ENCODE measurements at places on chromosomes 4 and X.

DNA sequence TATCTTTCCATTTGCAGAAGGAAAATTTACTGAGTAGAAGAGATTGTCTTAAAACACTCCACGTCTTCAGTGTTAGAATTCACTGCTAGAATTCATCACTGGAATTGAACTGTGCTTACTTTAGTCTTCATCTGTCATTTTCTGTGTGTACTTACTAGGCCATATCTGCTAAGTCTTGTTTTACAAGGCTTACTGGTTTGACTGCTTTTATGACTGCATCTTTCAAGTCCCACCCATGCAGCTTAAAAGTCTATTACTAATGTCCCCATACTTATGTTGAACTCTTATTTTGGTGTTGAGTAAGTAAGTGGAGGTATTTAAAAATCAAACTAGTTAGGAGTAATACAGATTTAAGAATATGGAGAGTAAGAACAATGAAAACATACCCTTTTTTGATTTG, 14.6 kb downstream of the CLCN3 start:
- no peak for DNase-seq

GRCh38 chr4:13445841-13446790, 38.0 kb downstream of the RAB28 start:
- no peak for DNase-seq

- no peak for DNase-seq
Observed at GRCh38 chrX:9919632-9920172, 47.5 kb upstream of the CLDN34 start.

DNA sequence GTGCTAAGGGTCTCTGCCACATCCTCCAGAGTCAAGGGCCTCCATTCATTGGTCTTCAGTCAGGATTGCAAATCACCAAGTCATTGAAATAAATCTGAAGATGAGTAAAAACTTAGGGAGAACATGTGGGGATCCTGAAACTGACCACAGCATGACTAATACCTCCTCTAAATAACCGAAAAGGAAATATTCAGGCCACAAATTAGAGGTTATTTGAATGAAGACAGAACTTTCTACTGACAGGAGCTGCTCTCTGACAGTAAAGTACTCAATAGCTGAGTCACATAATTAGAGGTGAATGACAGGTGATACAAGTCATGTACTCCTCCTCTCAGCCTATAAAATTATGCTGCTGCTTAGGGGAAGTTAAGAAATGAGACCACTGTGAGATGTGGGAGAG, 240.2 kb upstream of the F9 start:
- DNase-seq = no peak

DNA sequence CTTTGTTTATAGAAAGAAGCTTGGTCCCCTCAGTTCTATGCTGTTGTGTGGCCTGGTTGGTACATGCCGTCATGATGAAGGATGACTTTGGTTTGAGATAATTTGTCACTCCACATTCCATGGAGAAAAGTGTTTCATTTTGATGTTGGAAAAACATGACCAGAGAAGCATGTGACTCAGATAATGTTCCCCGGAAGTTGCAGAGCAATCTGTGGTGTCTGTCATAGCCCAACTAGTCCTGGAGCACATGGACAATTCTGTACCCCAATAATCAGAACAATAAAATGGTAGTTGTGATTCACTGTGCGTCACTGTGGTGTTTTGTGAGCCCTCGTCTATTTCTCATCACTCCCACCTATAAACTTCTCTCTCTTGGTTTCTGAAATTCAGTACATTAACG, 85.1 kb downstream of the PDK3 start:
- DNase-seq = no peak

DNA sequence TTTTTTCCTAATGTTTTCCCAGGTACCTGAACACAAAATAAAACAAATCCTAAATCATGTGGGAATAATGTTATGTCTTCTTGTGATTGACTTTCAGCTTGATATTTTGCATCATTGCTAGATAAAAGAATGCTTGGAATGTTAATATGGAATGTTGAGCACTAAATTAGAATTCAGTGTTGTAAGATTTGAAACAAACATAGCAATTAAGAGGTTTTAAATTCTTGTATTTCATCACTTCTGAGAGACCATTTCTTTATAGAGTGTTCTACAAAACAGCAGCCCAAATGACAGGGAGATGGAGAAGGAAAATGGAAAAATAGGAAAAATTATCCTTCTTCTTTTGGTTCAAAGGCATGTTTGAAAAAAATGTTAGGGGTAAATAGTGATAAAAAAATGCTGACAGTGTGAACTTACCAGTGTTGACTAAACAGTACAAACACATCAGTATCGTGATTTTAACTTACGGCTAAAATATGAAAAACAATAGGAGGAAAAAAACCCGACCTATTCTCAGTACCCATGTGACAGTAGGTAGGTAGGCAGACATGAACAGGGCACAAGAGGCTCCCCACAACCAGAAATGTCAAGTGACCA, 102.6 kb upstream of the PDE5A start:
- DNase-seq = no peak

DNA sequence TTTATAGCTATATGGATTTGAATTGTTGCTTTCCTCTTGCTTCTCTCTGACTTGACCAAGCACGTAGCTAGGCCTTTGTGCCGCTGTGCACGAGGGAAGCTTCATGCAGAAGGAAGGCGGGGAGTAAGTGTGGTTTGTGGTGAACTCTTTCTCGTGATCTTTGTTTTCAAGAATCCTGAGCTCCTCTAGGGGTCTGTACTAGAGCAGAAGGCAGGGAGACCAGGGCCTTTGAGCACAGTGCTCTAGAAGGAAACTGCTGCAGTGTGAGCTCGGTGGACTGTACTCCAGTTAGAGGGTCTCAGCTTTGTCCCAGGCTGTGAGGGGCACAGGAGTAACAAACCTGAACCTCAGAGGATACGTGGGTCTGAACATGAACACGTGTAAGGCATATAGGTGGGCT, 49.0 kb downstream of the AGA start:
- DNase-seq = peak; percentile 60

- no peak for DNase-seq
Observed at GRCh38 chr4:171983935-171984805, 171.0 kb downstream of the GALNTL6 start.

DNA sequence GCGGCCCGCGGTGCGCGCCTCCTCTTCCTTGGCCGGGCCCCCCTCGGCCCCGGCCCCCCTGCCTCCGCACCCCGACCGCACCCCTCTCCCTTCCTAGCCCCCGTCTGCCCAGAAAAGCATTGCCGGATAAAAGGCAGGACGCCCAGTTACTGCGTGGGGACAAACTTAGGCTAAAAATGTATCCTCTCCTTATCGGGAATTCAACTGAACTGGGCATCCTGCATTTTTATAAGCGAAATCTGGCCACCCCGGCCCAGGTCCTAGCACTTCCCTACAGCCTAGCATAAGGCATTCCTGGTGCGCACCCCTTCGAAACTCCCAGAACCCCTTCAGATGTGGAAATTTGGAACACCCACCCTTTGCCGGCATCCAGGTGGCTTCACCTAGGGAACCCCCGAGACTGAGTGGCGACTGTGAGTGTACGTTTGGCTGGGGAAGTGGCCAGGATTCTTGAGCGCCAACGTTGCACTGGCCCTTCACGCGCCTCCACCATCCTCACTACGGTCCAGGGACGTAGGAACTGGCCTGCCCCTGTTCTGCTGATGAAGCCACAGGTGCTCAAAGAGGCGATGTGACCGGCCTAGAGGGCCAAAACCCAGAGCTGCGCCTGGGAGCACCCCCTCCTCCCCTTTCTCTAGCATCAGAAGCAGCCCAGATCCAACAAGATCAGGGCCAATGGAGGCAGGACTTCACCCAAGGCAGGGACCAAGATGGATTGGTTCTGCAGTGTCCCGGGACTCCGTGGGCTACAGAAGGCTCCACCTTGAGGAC, 5.7 kb upstream of the RNF4 start:
- DNase-seq = peak; percentile 68

DNA sequence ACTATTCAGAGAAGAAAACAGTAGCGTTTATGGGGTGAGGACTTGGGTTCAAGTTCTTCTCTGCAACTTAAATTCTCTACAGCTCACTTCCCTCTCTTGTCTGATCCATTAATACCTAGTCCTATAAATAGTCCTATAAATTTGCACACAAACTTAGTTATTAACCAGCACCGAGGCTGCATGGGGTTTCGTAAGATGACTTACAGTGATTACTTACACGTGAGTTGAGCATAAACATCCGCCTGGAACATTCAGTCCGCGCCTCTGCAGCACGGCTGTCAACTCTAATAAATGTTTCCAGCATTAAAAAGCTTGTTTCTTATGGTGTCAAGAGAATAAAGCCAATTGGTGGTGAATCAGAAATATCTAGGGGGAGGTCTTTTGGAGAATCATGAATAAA, 103.0 kb upstream of the ENPP6 start:
- no peak for DNase-seq

- DNase-seq = no peak
Observed at GRCh38 chr4:47848041-47848440, 10.2 kb upstream of the CORIN start.

- no peak for DNase-seq
Observed at GRCh38 chr4:26105815-26106699, 192.0 kb downstream of the SMIM20 start.

DNA sequence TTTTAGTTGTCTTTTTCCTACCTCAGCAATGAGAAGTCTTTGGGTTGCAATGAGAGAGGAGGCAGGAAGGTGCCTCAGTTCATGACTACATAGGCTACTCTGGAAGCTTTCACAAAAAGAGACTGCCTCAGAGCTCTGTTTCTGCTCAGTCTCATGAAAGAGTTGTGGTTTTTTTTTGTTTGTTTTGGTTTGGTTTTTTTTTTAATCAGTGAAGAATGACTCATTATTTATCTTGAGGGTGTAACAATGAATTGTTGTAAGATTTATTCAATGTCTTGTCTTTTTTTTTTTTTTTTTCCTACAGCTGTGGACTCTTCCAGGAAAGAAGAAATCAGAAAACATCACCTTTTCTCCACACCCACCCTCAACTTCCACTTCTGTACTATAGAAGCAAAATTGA, 67.5 kb upstream of the CXCL13 start:
- DNase-seq = no peak

- DNase-seq = no peak
Observed at GRCh38 chr4:175762582-175762981, 49.5 kb downstream of the GPM6A start.

- no peak for DNase-seq
Observed at GRCh38 chr4:20430259-20430941, 178.7 kb downstream of the SLIT2 start.

DNA sequence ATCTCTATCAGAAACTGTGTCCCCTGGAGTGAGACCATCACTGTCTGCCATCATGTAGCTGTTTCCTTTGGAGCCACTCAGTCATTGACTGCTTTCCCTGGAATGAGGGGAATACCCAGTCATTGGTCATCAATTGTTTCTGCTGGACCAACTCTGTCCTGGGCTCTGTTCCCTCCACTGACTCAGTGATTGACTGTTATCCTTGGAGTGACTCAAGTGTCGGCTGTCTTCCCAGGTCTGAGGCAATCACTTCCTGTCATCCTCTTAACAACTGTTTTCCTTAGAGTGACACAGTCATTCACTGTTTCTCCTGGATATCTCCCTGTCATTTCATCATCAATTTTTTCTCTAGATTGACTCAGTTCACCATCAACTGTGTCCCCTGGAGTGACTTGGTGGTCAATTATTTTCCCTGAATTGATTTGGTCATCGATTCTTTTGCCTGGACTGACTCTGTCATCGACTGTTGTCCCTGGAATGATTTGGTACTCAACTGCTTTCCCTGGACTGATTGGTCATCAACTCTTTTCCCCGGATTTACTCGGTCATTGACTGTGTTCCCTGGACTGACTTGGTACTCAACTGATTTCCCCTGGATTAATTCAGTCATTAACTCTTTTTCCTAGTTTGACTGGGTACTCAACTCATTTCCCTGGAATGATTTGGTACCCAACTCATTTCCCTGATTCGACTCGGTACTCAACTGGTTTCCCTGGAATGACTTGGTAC, 327.9 kb upstream of the VCX start:
- no peak for DNase-seq

GRCh38 chr4:110628663-110629213, 5.9 kb upstream of the PITX2 start:
- no peak for DNase-seq

DNA sequence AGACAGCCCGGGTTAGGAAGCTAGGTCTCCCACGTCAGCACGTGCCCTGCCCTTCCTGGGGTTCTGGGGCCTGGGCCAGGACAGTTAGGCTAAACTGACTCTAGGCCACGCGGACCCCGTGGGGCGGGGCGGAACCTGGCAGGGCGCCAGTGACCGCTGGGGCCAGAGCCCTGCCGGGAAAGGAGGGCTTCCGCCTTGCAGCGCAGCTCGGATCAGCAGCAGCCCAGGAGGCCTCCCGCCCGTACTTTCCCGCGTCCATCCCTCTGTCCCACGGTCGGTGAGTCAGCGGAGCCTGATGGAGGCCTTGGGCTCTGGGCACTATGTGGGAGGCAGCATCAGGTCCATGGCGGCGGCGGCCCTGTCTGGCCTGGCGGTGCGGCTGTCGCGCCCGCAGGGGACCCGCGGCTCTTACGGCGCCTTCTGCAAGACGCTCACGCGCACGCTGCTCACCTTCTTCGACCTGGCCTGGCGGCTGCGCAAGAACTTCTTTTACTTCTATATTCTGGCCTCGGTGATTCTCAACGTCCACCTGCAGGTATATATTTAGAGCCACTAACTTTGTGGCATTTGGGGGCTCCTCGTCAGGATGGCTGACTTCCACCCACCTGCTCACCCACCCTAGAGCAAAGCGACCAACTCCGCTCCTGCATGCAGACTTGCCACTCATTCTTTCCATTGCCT, at the start of gene SMIM10:
Gene SMIM10 (plus strand): TSS at position 191 of the 681 bp plus-strand sequence. CDS start 105 bp downstream, at position 296.
- peak; percentile 76 for DNase-seq

- no peak for DNase-seq
Observed at GRCh38 chr4:162347842-162348213, 184.0 kb upstream of the FSTL5 start.

GRCh38 chrX:79270401-79270800, 96.7 kb downstream of the ITM2A start:
- DNase-seq = peak; percentile 80

GRCh38 chrX:39911278-39911897, 186.4 kb downstream of the BCOR start:
- DNase-seq = no peak

DNA sequence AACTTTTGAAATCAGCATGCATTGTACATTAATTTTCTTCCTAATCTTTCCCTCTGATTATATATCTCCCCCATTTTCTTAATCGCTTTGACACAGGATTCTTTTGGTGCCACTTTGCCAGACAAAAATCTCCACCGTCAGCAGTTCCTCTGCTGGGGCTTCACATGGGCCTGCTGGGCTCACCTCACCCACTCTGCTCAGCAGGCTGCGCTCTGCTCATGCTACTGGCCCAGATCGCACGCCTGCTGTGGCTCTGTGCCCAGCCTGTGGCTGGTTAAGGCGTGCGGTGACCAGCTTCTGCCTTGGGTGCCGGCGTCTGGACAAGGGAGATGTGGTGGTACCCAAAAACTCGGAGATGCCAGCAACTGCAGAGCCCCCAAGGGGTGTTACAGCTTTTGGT, 31.1 kb downstream of the UCHL1 start:
- DNase-seq = no peak

DNA sequence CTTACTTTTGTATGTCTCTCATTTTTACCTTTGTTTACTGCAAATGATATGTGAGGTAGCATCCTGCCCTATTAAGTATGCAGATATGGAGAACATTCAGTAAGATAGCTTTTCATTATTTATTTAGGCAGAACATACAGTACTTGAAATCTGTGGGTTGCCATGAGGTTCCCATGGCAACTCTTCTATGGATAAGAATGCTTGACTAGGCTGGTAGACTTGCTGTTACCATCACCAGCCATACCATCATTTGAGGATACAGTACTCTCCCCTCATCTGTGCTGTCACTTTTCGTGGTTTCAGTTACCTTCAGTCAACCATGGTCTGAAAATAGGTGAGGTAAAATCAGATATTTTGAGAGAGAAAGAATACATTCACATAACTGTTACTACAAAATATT, 56.7 kb downstream of the NAF1 start:
- no peak for DNase-seq

Data from activated CD8-positive, alpha-beta memory T cell treated with anti-CD3 and anti-CD28 coated beads for 24 hours (primary cell).